ENCODE measurements at places on chromosomes 7 and 10. TPM values are rescaled to one million over a fixed set of nuclear protein-coding genes. Genes with fewer than 3 reads are reported as not detected.

- H3K4me3 ChIP-seq: no peak overlapping the region
- no peak for DNase-seq
- no peaks in the 10 kb centered on the region for H3K27me3 ChIP-seq
- no peaks in the 10 kb centered on the region for H3K36me3 ChIP-seq
- no peaks in the 10 kb centered on the region for H3K4me1 ChIP-seq
- no peak overlapping the region for H3K27ac ChIP-seq
Measured at GRCh38 chr10:60176925-60177324, 212.8 kb downstream of the ANK3 start.

GRCh38 chr10:26809973-26810372, 50.8 kb downstream of the ABI1 start:
- no peak for DNase-seq
- no peaks in the 10 kb centered on the region for H3K36me3 ChIP-seq
- peaks cover 15% of the 10 kb centered on the region for H3K4me1 ChIP-seq

GRCh38 chr7:27409776-27410175, 167.2 kb downstream of the EVX1 start:
- H3K4me1 ChIP-seq: no peaks in the 10 kb centered on the region
- no peaks in the 10 kb centered on the region for H3K27me3 ChIP-seq
- H3K36me3 ChIP-seq: no peaks in the 10 kb centered on the region
- H3K4me3 ChIP-seq: no peak overlapping the region
- DNase-seq: no peak

Gene A1CF
- polyA plus RNA-seq: 8.4 TPM

Gene CALHM1
- polyA plus RNA-seq: not detected

Gene CALHM3
- not detected for polyA plus RNA-seq

Gene CYP2C19
- 0.19 TPM for polyA plus RNA-seq

- no peak overlapping the region for H3K4me3 ChIP-seq
- no peak overlapping the region for H3K27ac ChIP-seq
- peaks cover 5% of the 10 kb centered on the region for H3K4me1 ChIP-seq
- no peaks in the 10 kb centered on the region for H3K36me3 ChIP-seq
- no peak for DNase-seq
Measured at GRCh38 chr7:111765751-111766643, 203.7 kb upstream of the IMMP2L start.

DNA sequence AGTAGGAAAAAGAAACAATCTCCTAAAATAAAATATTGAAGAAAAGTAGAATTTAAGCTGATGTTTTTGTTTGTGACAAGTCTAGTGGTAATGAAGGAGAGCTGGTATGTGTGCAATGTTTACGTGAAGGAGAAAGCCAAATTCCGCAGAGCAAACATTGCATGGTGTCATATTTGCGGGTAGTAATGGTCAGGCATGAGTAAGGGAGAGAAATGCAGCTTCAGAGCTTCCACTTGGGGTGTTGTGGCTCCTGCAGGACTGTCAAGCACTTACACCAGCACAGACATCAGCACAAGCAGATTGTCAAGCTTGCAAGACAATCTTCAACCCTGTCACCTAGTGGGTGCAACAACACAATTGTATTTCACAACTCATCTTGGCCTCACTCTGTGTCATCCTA, 136.5 kb upstream of the ETV1 start:
- DNase-seq: no peak
- H3K36me3 ChIP-seq: no peaks in the 10 kb centered on the region
- H3K27me3 ChIP-seq: no peaks in the 10 kb centered on the region
- H3K27ac ChIP-seq: no peak overlapping the region
- H3K4me1 ChIP-seq: no peaks in the 10 kb centered on the region

Gene KLLN
- 0.92 TPM for polyA plus RNA-seq

DNA sequence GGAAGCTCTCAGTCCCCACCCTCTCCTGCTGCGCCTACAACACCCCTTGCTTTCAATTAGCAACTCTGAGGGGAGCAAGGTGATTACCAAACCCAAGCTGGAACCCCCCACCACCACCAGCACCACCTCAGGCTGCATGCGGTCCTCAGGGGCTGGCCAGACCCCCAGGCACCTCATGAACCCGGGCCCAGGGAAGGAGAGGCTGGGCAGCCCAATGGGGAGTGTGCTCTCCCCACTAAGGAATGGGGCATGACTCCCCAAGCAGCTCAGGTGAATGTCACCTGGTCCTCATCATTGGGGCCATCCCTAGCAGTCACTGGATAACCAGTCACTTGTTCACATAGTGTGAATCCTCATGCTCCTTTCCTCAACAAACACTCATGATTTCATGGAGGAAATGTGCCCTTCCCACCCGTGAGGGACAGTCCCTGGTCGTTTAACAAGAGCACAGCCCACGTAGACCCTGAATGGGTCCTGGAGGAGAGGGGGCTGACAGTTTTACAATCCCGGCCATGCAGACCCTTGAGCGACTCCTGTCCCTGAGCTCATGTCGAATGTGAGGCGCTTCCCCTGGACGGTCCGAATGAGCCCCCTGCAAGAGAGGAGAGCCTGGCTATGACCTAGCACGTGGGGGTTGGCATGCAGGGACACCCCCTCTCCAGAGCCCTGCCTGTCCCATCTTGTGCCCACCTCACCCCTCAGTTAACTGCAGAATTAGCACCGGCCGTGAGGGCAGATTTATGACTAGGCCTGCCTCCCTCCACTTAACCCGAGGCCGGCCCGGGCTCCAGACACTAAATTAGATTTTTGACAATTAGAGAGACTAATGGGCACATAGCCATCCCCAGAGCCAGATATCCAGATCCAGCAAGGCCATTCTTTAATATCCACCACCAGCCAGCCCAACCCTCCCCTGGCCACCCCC, 29.1 kb downstream of the POLL start:
- H3K27me3 ChIP-seq: no peaks in the 10 kb centered on the region
- H3K36me3 ChIP-seq: no peaks in the 10 kb centered on the region
- H3K4me3 ChIP-seq: no peak overlapping the region
- H3K4me1 ChIP-seq: peaks cover 4% of the 10 kb centered on the region

DNA sequence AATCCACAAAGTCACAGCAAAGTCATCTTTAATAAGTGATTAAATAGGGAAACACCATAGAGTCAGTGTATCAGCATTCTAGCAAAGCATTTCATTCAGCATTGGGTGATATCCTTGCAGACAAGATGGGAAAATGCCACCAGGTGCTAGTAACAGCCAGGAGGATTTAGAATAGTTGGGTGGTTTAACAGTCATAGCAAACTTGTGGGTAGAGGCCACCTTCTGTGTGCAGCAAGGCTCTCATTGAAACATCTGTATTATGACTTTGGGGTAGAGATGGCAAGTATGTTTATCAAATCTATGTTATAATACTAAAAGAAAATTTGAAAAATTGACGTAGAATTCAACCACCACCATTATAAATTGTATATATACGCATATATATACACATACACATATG, 26.4 kb upstream of the ADO start:
- no peak overlapping the region for H3K4me3 ChIP-seq
- H3K36me3 ChIP-seq: no peaks in the 10 kb centered on the region
- no peaks in the 10 kb centered on the region for H3K4me1 ChIP-seq
- no peaks in the 10 kb centered on the region for H3K27me3 ChIP-seq

Gene PNLIP
- not detected for polyA plus RNA-seq

Gene CRHR2
- polyA plus RNA-seq: under 0.01 TPM

DNA sequence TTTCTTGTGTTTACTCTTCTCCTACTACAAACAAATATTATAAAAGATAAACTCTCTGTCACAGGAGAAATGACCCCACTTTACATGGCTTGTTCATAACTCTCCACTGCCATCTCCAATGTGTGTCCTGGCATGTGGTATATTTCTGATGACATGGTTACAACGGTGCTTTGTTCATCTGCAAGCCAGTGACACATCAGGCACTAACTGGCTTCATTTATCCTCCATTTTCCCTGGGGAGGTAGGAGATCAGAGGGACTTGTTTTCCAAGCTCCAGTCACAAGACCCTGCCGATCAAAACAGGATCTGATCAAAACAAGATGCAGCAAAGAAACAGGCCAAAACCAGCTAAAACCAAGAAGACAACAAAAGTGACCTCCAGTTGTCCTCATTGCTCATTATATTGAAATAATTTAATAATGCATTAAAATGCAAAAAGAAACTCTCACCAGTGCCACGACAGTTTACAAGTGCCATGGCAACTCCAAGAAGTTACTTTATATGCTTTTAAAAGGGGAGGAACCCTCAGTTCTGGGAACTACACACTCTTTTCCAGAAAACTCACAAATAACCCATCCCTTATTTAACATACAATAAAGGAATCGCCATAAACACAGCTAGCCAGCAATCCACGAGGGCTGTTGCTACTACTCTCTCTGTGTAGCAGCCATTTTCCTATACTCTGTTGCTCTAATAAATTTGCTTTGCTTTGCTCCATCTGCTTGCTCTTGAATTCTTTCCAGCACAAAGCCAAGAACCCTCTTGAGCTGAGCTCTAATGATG, 224.2 kb downstream of the XPNPEP1 start:
- DNase-seq: no peak
- H3K4me3 ChIP-seq: no peak overlapping the region
- no peaks in the 10 kb centered on the region for H3K27me3 ChIP-seq
- no peak overlapping the region for H3K27ac ChIP-seq

Gene MINDY4
- polyA plus RNA-seq: 1.2 TPM

DNA sequence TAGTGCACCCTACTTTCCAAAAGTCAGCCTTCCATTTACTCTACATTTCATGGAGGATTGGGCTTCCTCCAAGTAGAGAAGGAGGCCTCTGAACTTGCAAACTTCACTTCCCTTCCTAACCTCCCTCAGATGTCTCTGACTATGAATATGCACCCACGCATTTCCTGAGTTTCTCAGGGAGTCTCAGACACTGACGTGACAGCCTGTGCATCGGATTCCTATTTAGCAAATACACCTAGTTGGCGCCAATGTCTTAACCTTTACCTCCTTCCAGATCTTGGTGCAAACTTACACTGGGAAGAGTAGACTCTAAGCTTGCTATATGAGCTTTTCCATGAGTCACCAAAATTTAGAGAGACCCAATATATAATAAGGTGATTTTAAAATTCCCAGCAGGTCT, 920.1 kb upstream of the AUTS2 start:
- no peak for DNase-seq
- no peaks in the 10 kb centered on the region for H3K36me3 ChIP-seq
- H3K4me1 ChIP-seq: peaks cover 7% of the 10 kb centered on the region
- H3K27ac ChIP-seq: no peak overlapping the region

DNA sequence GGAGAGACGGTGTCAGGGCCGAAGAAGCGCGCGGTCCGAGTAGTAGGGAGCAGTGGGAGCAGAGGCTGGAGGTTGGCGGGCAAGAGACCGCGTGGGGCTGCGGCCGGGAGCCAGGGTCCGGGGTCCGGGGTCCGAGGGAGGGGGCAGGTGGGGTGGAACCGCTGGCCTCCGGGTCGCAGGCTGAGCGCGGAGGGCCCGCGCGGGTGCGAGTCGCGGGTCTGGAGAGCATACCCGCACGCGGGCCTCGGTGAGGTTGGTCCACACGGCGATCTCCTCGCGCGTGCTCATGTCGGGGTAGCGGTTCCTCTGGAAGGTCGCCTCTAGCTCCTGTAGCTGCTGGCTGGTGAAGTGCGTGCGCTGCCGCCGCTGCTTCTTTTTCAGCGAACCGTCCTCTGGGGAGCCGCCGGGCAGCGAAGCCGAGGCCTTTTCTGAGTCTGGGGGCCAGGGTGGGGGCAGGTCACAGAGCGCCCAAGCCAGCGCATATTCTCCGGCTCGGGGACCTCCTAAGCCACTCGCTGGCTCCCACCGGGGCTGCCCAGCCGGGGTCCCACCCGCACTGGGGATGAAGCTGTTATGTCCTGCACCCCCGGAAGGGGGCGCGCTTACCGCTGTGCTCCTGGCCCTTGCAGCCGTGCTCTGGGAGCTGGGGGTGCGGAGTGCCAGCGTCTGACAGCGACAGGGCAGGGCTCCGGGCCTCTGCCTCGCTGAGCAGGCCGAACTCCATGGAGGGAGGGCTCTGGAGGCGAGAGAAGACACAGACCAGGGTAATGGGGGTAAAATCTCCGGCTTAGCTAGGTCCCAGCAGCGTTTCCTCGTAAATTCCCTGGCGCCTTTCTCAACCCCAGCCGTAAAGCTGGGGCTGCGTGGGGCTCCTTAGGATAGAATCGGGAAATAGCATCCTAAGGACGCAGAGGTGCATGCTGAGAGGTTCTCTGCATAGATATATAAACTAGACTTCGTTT, 5.5 kb downstream of the ELOVL3 start:
- H3K27me3 ChIP-seq: peaks cover 87% of the 10 kb centered on the region
- H3K36me3 ChIP-seq: no peaks in the 10 kb centered on the region
- H3K4me1 ChIP-seq: peaks cover 23% of the 10 kb centered on the region
- no peak for DNase-seq
- no peak overlapping the region for H3K27ac ChIP-seq

Gene PIK3AP1
- polyA plus RNA-seq: 7.2 TPM

DNA sequence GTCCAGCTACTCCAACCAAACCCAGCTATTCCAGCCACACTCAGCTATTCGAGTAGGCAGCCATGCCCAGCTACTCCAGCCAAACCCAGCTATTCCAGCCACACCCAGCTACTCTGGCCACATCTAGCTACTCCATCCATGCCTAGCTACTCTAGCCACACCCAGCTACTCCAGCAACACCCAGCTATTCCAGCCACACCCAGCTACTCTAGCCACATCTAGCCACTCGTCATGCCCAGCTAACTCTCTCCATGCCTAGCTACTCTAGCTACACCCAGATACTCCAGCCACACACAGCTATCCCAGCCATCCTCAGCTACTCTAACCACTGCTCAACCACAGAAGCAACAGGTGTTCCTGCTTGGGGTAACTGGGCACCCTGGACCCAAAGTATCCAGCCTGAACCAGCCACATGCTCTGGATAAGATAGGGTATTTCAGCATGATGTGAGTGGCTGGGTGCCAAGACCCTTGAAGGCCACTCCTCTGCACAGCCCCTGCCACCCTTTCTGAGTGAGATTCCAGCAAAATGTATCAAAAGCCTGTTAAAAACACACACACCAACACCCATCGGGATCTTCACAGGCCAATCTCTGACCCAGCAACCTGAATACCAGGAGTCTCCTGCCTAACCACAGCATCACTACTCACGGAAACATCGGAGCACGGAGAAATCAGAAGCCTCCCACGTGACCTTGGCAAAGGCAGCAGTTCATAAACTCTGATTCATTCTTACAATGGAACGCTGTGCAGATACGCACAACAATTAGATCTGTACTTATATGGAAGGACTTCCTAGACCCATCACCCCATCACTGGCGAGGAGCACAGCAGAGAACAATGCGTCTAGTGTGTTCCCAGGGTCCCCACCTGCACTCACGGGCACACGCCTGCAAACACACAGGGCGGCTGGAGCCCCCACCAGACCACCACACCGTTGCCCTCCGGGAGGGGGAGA, 51.8 kb upstream of the DNAAF5 start:
- no peak overlapping the region for H3K4me3 ChIP-seq
- peaks cover 5% of the 10 kb centered on the region for H3K4me1 ChIP-seq
- peak; percentile 93 for DNase-seq
- peak overlapping the region; percentile 79 for H3K27ac ChIP-seq
- H3K27me3 ChIP-seq: no peaks in the 10 kb centered on the region

DNA sequence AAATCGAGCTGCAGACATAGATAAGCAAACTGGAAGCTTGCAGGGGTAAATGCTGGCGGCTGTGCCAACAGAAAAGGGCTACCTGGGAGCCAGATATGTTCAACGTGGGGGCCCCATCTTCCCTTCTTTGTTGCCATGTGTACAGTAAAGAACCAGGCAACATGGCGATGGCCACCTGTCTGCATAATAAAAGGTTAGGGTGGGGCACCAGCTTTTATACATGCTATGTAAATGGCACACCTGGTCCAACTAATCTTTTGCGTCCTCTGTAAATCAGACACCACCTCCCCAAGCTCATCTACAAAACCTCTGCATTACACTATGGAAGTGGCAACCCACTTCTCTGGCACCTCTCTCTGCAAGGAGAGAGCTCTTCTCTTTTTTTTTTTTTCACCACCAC, 13.9 kb downstream of the BUD31 start:
- no peaks in the 10 kb centered on the region for H3K27me3 ChIP-seq
- H3K27ac ChIP-seq: no peak overlapping the region
- peaks cover 77% of the 10 kb centered on the region for H3K36me3 ChIP-seq
- H3K4me3 ChIP-seq: no peak overlapping the region
- H3K4me1 ChIP-seq: no peaks in the 10 kb centered on the region

Gene CLDN12
- polyA plus RNA-seq: 7.2 TPM
